ENCODE measurements at places on chromosomes 6 and 20. TPM values are rescaled to one million over a fixed set of nuclear protein-coding genes. Genes with fewer than 3 reads are reported as not detected.

Gene C20orf144
- under 0.01 TPM for total RNA-seq

Gene POM121L2
- not detected for total RNA-seq

Gene ALDH8A1
- 0.29 TPM for total RNA-seq

Gene RAET1L
- not detected for total RNA-seq

DNA sequence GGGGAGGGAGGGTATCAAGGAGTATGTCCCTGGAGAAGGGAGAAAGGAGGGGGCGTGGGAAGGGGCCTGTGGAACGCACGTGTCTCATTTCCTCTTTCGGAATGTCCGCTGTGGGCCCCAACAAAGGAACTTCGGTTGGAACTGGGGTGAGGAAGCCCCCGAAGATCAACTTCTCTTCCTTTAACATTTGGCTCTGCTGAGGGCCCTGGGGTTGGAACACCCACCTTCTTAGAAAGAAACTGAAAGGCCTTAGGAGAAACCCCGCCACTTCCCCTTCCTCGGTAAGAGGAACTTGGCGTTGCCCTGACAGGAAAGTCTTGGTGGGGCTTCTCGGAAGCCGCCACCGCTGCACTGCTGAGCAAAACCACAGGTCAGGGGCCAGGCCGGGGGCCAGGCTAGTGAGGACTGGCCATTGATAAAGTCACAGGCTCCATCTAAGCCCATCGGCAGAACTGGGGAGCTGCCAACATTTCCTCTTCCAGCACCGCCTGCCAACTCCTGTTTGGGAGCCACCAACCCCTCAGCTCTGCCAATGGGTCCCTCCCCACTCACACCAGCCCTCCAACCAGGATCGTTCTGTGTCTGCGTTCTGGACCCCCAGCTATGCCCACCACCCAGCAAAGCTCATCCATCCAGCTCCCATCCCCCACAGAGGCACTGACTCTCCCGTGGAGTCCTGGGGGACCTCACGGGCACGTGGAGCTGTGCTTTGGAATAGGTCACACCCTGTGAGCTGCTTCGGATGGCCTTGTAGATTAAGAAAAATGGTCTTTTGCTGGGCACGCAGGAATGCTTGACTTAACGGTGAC is 44.8 kb downstream of the FGD2 start:
- H3K36me3 ChIP-seq = no peaks in the 10 kb centered on the region
- H3K4me1 ChIP-seq = peaks cover 3% of the 10 kb centered on the region
- H3K27ac ChIP-seq = no peak overlapping the region
- no peak overlapping the region for H3K4me3 ChIP-seq
- DNase-seq = no peak
- no peaks in the 10 kb centered on the region for H3K27me3 ChIP-seq

- H3K27ac ChIP-seq = no peak overlapping the region
- no peaks in the 10 kb centered on the region for H3K4me1 ChIP-seq
- no peaks in the 10 kb centered on the region for H3K36me3 ChIP-seq
- no peaks in the 10 kb centered on the region for H3K27me3 ChIP-seq
- no peak overlapping the region for H3K4me3 ChIP-seq
- DNase-seq = no peak
Measured at GRCh38 chr6:144655376-144655775, 370.2 kb downstream of the UTRN start.

DNA sequence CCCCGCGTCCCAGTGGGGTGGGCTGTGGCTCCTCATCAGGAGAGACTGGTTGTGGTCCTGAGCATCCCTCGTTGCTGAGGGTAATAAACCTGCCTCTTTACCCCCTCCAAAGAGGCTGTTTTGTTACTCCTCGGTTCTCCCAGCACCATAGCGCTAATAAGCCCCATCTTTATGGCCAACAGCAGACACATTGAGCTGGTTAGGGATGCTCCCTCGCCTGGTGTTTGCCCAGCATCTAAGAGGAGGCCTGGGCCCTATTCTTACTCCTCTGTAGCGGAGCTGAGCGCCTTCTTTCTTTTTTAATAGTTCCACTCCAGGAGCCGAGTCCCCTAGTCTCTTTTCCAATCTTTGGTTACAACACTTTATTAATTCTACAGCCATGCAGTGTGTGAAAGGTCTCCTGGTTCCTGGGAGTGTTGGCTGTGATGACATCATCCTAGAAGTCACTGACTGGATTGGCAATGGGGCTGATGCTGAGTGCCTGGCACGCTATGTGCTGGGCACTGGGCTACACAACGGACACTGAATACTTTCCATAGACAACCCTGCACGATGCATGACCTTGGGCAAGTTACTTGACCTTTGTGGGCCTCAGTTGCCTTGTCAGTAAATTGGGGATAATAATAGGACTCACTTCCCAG is 50.6 kb upstream of the CCDC167 start:
- H3K27ac ChIP-seq = no peak overlapping the region
- H3K4me1 ChIP-seq = peaks cover 26% of the 10 kb centered on the region
- no peak overlapping the region for H3K4me3 ChIP-seq
- no peaks in the 10 kb centered on the region for H3K36me3 ChIP-seq
- no peaks in the 10 kb centered on the region for H3K27me3 ChIP-seq

- H3K27ac ChIP-seq = no peak overlapping the region
- DNase-seq = no peak
- H3K27me3 ChIP-seq = no peaks in the 10 kb centered on the region
- H3K36me3 ChIP-seq = no peaks in the 10 kb centered on the region
- H3K4me3 ChIP-seq = no peak overlapping the region
Measured at GRCh38 chr6:71287038-71287437, 1.6 kb upstream of the OGFRL1 start.
